ENCODE measurements at places on chromosomes 2 and 18.
A peak's percentile ranks its signal among the peaks of the same experiment; 100 is the strongest.

GRCh38 chr2:168731002-168731401 is 71.4 kb upstream of the NOSTRIN start:
- DNase-seq: no peak

GRCh38 chr18:65919018-65919417 is 168.2 kb downstream of the CDH7 start:
- no peak for DNase-seq

GRCh38 chr18:11322716-11323115 is 173.3 kb upstream of the PIEZO2 start:
- no peak for DNase-seq

DNA sequence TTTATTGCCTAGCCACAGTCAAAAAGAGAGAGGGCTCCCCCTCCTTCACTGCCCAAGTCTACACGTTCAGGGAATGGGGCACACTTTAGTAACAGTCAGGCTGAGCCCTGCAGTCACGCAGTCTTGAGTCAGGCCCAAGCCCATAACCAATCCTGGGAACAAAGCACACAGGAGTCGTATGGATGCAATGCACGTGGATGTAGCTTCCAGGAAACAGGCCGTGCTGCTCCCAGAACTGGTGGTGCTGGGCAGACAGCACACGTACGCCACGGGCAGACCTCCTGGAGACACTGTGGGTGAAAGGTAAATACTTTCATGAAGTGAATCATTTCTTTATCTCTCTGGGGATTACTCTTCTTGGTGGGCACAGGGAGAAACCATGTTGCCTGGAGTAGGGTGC is 30.0 kb upstream of the MBP start:
- DNase-seq: no peak

GRCh38 chr2:2926009-2926857 is 451.4 kb downstream of the EIPR1 start:
- no peak for DNase-seq

GRCh38 chr2:65071499-65072180 is 15.4 kb downstream of the CEP68 start:
- DNase-seq: no peak

GRCh38 chr18:48728204-48728833 is 189.5 kb downstream of the CTIF start:
- no peak for DNase-seq

DNA sequence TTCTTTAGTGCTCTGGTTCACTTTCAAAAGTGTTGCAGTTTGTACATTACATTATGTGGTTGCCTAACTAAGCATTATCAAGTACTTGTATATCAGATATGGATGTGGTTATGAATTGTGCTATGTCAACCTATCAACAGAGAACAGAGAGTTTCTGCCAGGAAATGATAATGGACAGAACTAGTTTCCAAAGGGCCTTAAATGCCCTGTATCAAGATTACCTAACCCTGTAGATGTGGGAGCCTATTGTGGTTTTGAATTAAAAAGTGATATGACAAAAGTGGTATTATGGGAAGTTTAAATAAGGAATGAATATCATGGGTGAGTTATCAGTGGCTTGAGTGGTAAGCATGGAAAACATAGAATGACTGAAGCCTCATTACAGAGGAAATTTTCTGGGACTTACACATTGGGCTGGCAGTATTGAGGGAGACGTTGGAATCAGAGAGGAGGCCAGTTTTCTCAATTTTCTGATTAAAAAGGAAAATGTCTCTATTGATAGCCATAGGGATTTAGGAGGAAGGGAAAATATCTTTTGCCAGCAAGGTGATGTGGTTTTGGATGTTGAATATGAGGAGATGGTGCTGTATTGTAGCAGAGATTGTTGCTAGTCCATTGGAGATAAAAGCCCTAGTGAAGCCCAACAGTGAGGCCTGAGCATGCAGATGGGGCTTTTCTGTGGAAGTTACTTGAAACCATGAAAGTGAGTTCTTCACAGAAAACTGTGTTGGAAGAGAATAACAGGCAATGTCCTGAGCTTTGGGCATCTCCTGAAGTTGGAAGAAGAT is 140.7 kb downstream of the TTC27 start:
- no peak for DNase-seq

DNA sequence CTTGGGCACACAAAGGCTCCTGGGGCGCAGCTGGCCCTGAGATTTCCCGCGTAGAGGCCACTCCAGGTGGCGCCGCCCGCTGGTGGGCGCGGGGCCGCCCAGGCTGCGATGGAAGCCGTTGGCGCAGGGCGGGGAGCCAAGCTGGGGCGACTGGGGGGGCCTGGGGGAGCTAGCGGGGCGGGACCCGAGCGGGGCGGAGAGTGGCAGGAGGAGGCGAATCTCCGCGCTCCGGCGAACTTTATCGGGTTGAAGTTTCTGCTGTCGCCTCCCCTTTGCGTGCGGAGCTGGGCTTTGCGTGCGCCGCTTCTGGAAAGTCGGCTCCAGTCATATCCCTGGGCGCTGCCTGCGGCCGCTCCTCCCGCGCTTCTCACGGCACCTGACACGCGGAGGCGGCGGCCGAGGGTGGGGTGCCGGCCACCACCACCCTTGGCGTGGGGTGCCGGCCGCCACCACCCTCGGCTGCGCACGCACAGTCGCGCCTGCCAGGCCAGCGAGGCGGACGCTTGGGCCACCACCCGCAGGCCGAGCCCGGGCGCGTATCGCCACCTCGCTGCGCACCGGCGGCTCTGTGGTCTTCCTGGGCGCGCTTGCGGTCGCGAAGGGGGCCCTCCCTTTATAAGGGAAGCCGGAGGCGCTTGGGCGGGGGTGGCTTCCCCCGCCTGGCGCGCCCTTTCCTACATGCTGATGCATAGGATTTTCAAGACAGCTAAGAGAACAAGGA is 919 bp upstream of the CYP1B1 start:
- peak; percentile 9 for DNase-seq

GRCh38 chr2:102826904-102827303 is 65.1 kb downstream of the TMEM182 start:
- peak; percentile 23 for DNase-seq

GRCh38 chr2:75100011-75100800 is 99.1 kb downstream of the TACR1 start:
- DNase-seq: peak; percentile 48

DNA sequence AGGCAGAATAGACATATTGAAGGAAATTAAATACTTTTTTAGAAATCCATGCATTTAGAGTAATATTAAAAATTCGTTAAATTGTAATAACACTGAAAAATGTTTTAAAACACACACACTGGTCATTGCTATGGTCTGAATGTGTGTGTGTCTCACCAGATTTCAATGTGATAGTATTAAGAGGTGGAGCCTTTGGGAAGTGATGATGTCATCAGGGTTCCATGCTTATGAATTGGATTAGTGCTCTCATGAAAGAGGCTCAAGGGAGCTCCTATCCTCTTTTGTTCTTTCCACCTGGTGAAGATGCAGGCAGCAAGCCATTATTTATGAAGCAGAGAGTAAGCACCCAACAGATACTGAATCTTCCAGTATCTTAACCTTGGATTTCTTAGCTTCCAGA is 441.8 kb downstream of the CDH2 start:
- DNase-seq: no peak

DNA sequence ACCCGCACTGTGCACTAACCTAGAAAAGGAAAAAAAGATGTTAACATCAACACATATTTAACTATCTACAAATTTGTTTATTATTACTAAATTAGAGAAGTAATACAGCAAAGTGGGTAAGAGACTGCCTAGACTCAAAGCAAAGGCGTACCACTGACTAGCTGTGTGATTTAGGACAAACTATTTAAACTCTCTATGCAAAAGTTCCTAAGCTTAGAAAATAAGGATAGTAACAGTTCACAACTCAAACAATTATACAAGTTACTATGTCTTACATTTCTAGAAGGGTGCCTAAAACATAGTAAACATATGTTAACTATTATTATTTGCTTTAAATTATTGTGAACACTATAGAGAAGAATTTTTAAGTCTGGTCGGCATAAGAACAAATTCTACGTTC is 119.4 kb downstream of the RTTN start:
- no peak for DNase-seq

GRCh38 chr2:105708697-105709096 is 36.0 kb upstream of the NCK2 start:
- DNase-seq: no peak

GRCh38 chr18:62715436-62715758 is at the start of gene PHLPP1:
Gene PHLPP1 (plus strand): TSS chr18:62715541. CDS start chr18:62715684, 143 bp downstream.
- no peak for DNase-seq

DNA sequence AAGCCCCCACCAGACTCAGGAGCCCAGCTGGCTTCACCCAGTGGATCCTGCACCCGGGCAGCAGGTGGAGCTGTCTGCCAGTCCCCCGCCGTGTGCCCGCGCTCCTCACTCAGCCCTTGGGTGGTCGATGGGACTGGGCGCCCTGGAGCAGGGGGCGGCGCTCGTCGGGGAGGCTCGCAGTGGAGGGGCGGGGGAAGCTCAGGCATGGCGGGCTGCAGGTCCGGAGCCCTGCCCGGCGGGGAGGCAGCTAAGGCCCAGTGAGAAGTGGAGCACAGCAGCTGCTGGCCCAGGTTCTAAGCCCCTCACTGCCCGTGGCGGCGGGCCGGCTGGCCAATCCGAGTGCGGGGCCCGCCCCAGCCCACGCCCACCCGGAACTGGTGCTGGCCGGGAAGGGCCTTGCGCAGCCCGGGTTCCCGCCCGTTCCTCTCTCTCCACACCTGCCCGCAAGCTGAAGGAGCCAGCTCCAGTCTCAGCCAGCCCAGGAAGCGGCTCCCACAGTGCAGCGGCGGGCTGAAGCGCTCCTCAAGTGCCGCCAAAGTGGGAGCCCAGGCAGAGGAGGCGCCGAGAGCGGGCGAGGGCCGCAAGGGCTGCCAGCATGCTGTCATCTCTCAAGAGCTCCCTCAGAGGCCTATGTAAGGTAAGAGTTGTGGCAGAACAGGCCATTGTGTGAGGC is 1307.8 kb upstream of the TMEFF2 start:
- DNase-seq: no peak

GRCh38 chr2:197273485-197273884 is 37.1 kb downstream of the ANKRD44 start:
- peak; percentile 13 for DNase-seq

GRCh38 chr2:69225933-69226332 is 161.1 kb downstream of the GFPT1 start:
- no peak for DNase-seq

GRCh38 chr18:43271593-43272432 is 5.5 kb downstream of the SYT4 start:
- no peak for DNase-seq

- no peak for DNase-seq
Observed at GRCh38 chr18:79628416-79629248, 51.0 kb upstream of the CTDP1 start.

GRCh38 chr2:175167076-175167791 is 769 bp downstream of the ATF2 start:
- DNase-seq: no peak

Measured in NCI-H187 (cell line).